ENCODE measurements at places on chromosomes 13 and 19. TPM values are rescaled to one million over a fixed set of nuclear protein-coding genes. Genes with fewer than 3 reads are reported as not detected.
A peak's percentile ranks its signal among the peaks of the same experiment; 100 is the strongest.

OVOL3 gene
- total RNA-seq = not detected

PABPC3 gene
- 0.06 TPM for total RNA-seq

ZNF155 gene
- total RNA-seq = 18.8 TPM

CRTC1 gene
- 6.0 TPM for total RNA-seq

RNF225 gene
- total RNA-seq = not detected

DNA sequence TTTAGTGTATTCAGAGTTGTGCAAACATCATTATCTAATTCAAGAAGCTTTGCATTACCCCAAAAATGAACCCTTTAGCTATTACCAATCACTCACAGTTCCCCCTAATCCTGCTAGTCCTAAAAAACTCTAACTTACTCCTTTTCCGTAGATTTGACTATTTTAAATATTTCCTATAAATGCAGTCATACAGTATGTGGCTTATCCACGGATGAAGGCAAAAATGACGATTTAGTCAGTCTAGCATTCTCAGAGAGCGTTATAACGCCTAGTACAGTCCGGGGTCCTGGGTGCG is 587 bp upstream of the ZNF383 start:
- H3K36me3 ChIP-seq = peaks cover 4% of the 10 kb centered on the region
- no peak for DNase-seq
- peak overlapping the region; percentile 100 for H3K4me3 ChIP-seq
- no peaks in the 10 kb centered on the region for H3K27me3 ChIP-seq
- H3K27ac ChIP-seq = peak overlapping the region; percentile 87

- H3K27ac ChIP-seq = peak within 1 kb of the TSS; percentile 54
- H3K4me1 ChIP-seq = peaks cover 13% of the 10 kb centered on the region
- peak within 1 kb of the TSS; percentile 99 for H3K4me3 ChIP-seq
- no peaks in the 10 kb centered on the region for H3K36me3 ChIP-seq
These were observed at the start of gene COLGALT1 for GRCh38 chr19:17555480-17555928. TSS of gene COLGALT1 (plus strand) at chr19:17555649. CDS start at chr19:17555714, 65 bp downstream.

DNA sequence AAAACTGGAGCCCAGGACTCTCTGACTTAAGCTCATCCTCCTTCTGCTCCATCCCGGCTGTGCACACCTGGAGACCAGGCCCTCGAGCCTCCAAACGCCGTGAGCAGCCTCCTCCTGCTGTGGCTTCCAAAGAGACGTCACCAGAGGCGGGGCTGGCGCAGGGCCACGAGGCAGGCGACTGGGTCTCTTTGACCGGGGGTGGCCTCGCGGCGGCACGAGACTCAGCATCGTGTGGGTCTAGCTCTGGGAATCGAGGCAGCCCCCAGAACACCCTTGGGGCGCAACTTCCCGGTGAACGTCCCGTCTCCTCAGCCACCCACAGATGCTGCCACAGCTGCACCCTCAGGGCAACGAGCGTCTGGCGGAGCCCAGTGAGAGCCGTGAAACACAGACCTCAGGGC is 22.8 kb downstream of the RASA3 start:
- H3K36me3 ChIP-seq = no peaks in the 10 kb centered on the region
- H3K27ac ChIP-seq = peak overlapping the region; percentile 52
- no peaks in the 10 kb centered on the region for H3K27me3 ChIP-seq
- no peaks in the 10 kb centered on the region for H3K4me1 ChIP-seq
- no peak for DNase-seq
- no peak overlapping the region for H3K4me3 ChIP-seq

DNA sequence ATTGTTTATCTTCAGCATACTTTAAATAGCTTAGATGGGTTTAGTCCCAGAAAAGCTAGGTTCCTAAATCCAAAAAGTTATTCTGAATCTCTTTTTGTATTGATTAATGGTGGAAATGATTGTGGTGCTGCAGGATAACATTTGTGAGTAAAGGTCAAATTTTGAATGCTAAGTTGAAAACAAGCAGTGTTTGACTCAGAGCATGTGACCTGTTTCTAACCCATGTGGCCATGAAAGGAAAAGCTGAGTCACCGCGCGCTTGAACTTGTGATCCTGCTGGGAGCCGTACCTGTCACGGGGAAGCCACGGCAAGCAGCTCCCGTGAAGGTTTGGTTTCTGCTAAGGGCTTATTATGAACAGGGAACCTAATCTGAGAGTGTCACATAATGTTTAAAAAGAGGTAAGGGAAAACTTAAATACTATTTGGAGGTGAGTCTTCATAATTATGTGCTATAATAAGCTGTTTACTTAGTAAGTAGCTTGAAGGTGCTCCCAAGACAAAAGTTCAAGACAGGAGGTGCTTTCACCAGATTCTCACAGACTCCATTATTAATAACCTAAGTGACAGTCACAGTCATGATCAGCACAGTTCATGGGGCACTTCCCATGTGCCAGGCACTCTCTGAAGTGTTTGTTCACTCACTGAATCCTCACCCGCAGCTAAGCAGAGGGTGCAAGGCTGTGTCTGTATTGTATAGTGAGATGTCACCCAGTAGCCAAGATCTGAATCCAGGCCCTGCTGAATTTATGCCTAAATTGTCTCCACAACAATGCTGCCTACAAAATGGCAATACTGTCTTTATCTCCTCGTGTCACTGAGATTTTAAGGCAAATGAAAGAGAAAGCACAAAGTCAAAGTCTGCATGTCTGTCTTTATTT is 286.5 kb downstream of the MYO16 start:
- no peak overlapping the region for H3K4me3 ChIP-seq
- peak; percentile 98 for DNase-seq
- H3K27ac ChIP-seq = peak overlapping the region; percentile 85
- H3K4me1 ChIP-seq = peaks cover 53% of the 10 kb centered on the region

DNA sequence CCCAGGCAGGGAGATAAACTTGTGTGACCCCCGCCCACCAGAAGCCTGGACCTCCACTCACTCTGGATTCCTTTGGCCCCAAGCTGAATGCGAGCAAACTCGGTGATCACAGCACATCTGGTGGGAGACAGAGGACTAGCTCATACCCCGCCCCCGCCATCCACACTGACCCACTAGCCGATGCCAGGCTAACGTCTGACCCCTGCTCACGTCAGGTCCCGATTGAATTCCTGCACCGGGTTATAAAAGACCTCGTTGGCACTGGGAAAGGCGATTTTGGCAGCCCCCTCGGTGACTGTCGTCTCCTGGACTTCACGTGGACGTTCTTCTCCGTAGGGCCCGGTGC is 631 bp downstream of the TRMT1 start:
- no peaks in the 10 kb centered on the region for H3K27me3 ChIP-seq
- peak overlapping the region; percentile 71 for H3K4me3 ChIP-seq
- H3K27ac ChIP-seq = peak overlapping the region; percentile 85
- peaks cover 20% of the 10 kb centered on the region for H3K36me3 ChIP-seq

- peaks cover 12% of the 10 kb centered on the region for H3K4me1 ChIP-seq
- H3K27me3 ChIP-seq = no peaks in the 10 kb centered on the region
- peaks cover 45% of the 10 kb centered on the region for H3K36me3 ChIP-seq
- no peak within 1 kb of the TSS for H3K4me3 ChIP-seq
These were observed at the start of gene CAPS for GRCh38 chr19:5913739-5914357. TSS of gene CAPS (plus strand) at chr19:5914254. CDS start at chr19:5914407, 153 bp downstream.

DNA sequence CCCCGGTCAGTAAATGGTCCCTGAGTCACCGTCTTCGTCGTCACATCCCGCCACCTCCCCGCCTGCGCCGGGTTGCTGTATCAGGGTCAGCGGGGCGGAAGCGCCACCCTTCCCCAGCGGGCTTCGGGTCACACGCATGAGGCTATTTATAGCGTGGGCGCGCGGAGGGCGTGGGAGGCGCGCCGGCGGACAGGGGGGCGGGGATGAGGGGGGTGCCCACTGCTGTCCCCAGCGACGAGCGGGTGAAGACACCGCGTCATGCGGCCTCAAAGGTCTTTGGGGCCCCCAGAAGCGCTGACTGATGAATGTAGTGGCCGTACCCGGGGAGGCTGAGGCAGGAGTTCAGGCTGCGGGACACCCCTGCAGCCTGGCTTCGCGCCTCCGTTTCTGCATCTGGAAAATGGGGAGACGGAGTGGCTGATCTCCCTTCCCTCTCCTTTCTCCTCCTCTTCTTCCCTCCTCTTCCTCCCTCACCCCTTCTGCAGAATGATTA is 7.9 kb downstream of the UNC13A start:
- H3K4me1 ChIP-seq = peaks cover 5% of the 10 kb centered on the region
- peak; percentile 85 for DNase-seq
- peak overlapping the region; percentile 44 for H3K4me3 ChIP-seq
- H3K27ac ChIP-seq = no peak overlapping the region

DNA sequence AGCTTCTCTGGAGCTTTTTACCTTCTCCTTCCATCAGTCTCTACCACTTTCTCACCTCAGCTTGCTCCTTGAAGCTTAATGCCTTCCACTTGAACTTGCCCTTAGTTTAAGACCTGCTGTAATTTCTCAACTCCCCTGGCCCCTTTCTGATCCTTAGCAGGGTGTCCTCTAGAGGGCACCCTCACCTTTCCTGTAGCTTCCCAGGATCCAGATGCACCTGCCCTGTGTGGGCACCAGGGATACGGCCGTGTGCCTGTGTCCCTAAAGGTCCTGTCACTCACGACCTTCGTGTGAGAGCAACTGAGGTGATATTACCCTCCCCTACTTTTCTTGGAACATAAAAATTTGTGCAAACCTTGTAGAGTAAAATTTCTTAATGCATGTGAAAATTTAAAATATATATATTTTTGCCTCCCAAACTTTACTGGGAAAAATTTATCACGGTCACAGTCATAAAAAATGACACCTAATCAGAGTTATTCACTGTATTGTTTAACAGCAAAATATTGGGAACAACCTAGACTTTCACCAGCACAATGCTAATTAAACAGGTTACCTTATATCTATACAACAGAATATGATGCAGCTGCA is 46.4 kb downstream of the PSG3 start:
- no peak overlapping the region for H3K4me3 ChIP-seq
- H3K27ac ChIP-seq = no peak overlapping the region
- peaks cover 6% of the 10 kb centered on the region for H3K27me3 ChIP-seq
- DNase-seq = peak; percentile 36
- H3K36me3 ChIP-seq = no peaks in the 10 kb centered on the region

DNA sequence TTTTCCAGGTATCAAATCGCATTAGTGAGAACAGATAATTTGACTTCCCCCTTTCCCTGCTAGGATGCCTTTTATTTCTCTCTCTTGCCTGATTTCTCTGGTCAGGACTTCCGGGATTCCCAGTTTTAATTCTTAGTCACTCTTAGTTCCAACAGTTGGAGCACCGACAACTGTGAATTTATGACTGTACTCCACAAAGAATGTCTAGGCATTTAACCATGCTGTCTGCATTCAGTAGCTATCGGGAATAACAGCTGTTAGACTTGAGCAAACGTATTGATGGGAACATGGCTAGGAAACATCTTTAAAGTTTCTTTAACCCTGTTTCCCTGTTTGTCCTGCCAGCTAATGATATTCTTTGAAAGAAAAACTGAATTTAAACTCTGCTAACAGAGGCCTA is 14.1 kb upstream of the SPACA7 start:
- H3K4me1 ChIP-seq = no peaks in the 10 kb centered on the region
- DNase-seq = no peak
- H3K27ac ChIP-seq = no peak overlapping the region
- no peak overlapping the region for H3K4me3 ChIP-seq

GRCh38 chr19:21765151-21765550 is 2.2 kb downstream of the ZNF100 start:
- H3K36me3 ChIP-seq = peaks cover 23% of the 10 kb centered on the region
- H3K27me3 ChIP-seq = no peaks in the 10 kb centered on the region
- DNase-seq = no peak
- peaks cover 14% of the 10 kb centered on the region for H3K4me1 ChIP-seq
- no peak overlapping the region for H3K4me3 ChIP-seq

DNA sequence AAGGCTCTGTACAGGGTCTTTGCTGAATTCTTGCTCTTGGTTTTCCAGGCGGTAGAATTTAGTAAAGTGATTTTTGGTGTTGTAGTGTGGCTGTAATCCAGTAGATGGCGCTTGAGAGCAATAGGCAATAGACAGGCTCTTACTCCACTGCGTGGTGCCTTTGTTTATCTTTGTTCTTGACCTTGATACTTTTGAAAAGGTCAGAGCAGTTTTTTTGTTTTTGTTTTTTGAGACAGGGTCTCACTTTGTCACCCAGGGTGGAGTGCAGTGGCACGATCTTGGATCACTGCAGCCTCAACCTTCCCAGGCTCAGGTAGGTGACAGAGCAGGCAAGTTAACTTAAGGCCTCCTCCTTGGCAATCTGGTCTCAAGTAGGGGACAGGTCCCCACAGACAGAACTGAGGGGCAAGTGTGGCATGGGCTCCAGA is 12.2 kb upstream of the LILRA5 start:
- peak; percentile 50 for DNase-seq
- no peaks in the 10 kb centered on the region for H3K4me1 ChIP-seq
- H3K27ac ChIP-seq = no peak overlapping the region

- no peaks in the 10 kb centered on the region for H3K36me3 ChIP-seq
- H3K4me1 ChIP-seq = no peaks in the 10 kb centered on the region
- H3K27me3 ChIP-seq = no peaks in the 10 kb centered on the region
- H3K4me3 ChIP-seq = no peak overlapping the region
These were observed 689.3 kb upstream of the ATXN8OS start for GRCh38 chr13:69418319-69418718.

DNA sequence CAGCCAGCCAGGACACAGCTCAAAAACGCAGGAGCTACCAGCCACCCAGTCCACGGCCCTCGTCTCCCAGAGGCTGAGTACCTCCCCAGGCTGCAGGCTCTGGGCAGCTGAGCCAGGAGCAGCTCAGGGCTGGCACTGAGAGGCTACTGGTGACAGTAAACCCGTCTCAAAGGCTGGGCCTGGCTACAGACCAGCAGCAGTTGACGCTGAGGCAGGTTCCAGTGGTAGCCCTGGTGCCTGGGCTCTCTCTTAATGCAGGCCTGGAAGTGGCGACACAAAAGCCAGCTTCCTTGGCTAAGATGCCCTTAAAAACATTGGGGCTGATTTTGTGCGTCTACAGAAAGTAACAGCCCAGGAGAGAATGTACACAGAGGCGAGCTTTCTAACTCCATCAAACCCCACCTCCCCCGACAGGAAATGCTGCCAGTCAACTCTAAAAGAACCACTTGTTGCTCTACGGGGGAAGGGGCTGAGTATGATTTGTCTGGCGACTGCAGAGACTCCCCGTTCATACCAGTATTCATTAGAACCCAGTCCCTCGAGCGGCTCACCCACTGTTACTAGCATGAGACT is 126.3 kb downstream of the STK24 start:
- DNase-seq = no peak
- peaks cover 36% of the 10 kb centered on the region for H3K36me3 ChIP-seq
- H3K4me3 ChIP-seq = no peak overlapping the region

All from adrenal gland (tissue), 19 donors.